Fibroblast of skin of left biceps (primary cell): ENCODE measurements at places on chromosomes 2 and 18.
A peak's percentile ranks its signal among the peaks of the same experiment; 100 is the strongest.

GRCh38 chr2:27800856-27801255 is 29.3 kb downstream of the MRPL33 start:
- no peak for DNase-seq

DNA sequence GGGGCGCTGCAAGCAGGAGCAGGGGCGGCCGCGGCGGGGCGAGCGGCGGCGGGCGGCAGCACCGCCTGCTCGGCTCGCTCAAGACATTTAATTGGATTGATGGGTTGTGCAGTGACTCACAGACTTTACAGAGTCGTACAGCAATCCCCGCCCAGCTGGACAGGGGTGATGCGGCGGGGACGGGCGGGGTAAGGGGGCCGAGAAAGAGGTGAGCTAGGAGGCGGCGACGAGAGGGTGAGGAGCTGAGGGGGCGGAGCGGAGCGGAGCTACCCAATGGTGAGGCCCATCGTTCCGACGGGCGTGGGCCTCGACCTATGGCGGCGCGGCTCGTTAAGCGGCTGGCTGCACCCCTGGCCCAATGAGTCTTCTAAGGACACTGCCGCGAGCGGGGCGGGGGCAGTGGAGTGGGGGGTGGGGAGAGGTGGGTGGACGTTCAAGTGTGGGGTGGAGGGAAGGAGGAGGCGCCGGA is 97.1 kb upstream of the SERTAD2 start:
- DNase-seq = peak; percentile 100

DNA sequence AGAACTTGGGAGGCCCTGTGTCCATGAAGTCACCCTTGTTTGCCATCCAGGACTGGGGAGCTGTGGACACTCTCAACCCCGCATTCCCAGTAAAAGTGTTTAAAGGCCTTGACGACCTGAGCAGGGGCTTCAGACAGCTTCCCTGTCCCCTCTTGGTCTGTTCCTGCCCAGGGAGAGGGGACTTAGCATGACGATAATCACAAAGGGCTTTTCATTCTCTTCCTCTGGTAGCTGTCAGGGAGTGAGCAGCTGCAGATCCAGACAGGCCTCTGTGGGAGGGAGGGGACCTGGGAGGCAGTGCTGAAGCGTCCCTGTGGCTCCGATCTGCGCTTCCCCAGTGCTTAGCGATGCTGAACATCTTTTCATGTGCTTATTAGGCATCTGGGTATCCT is 77.8 kb upstream of the HS6ST1 start:
- no peak for DNase-seq

- no peak for DNase-seq
Observed at GRCh38 chr2:195879153-195879552, 189.5 kb downstream of the DNAH7 start.

GRCh38 chr18:10465174-10465939 is 10.9 kb downstream of the APCDD1 start:
- DNase-seq = no peak

DNA sequence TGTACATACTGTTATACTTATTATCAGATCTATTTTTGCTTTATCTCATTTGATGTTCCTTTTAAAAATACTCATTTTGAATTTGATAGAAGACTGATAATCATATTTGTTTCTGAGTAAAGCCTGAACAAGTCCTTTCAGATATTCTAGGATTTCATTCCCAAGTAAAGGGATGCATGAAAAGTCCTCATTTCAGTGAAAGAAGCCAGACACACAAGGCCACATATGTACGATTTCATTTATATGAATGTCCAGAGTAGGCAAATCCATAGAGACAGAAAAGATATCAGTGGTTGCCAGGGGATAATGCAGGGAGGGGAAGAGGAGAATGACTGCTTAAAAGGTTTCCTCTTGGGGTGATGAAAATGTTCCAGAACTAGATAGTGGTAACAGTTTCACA is 53.4 kb downstream of the DSC3 start:
- DNase-seq = no peak

DNA sequence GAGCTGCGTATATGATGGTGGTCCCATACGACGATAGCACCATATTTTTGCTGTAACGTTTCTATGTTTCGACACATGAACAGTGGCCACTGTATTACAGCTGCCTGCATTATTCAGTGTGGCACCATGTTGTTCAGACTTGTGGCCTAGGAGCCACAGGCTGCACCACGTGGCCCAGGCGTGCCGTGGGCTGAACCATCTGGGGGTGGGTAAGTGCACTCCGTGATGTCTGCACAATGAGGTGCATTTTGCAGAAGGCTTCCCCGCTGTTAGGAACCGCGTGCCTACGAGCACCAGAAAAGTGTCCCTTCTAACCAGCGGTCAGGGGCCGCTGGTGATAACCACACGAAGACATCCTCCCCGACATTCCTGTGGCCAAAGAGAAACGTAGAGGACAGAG is 433.7 kb upstream of the MYT1L start:
- no peak for DNase-seq
